ENCODE measurements at places on chromosomes 12 and 14.

DNA sequence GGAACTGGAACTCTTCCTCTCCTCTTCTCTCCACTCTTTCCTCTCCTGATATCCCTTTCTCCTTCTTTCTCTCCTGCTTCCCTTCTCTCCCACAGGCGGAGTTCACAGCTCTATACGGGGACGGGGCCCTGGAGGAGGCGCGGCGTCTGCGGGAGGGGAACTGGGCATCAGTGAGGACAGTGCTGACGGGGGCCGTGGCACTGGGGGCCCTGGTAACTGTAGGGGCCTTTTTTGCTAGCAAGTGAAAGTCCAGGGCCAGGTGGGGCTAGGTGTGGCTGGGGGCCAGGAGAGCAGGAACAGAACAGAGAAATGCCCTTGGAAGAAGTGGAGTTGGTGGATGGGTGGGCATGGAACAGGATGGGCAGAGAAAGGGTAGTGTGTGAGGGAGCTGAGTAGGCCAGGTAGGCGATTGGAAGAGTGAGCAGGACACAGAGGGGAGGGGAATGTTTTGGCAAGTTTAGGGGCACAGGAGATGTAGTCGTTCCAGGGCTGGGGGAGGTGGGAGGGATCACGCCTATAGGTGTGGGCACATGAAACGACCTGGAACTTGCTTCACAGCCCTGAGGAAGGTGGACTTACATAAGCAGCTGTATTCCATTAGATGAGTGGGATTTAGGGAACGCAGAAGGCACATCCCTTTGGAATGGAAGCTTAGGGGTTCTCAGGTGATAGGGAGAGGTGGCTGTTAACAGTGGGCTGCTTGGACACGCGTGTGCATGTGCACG is 2.2 kb downstream of the BCL2L2 start:
- DNase-seq: no peak

GRCh38 chr14:78178971-78179370 is 8.8 kb downstream of the NRXN3 start:
- DNase-seq: no peak

GRCh38 chr12:102215992-102216691 is 18.5 kb upstream of the PMCH start:
- DNase-seq: no peak

GRCh38 chr12:12191008-12191407 is 75.8 kb downstream of the LRP6 start:
- no peak for DNase-seq

- DNase-seq: no peak
Measured at GRCh38 chr12:91239481-91239880, 56.9 kb upstream of the DCN start.

DNA sequence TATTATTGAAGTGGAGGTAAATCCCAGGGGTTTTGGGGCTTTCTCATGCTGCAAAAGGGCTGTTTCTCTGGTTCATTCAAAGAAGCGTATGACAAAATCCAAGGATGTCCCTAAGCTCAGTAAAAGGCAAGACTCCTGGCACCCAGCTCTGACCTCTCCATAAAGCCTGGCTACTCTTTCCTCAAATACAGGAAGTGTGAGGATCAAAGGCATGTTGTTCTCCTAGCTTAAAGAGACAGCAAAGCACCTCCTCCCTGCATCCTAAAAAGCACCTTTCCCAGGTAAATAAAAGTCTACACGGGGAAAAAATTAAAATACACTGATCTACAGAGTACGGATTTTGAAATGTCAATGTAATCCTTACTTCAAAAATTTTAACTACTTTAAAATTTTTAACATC is 118.6 kb downstream of the LMNTD1 start:
- no peak for DNase-seq
